ENCODE measurements at places on chromosomes 7 and 10.

- DNase-seq, result no peak
These were observed 1.2 kb downstream of the MARCHF5 start for GRCh38 chr10:92291921-92292845.

GRCh38 chr7:137846827-137847567 is at the start of gene DGKI:
Gene DGKI, minus strand, starts transcription at chr7:137846974.
- no peak for DNase-seq

DNA sequence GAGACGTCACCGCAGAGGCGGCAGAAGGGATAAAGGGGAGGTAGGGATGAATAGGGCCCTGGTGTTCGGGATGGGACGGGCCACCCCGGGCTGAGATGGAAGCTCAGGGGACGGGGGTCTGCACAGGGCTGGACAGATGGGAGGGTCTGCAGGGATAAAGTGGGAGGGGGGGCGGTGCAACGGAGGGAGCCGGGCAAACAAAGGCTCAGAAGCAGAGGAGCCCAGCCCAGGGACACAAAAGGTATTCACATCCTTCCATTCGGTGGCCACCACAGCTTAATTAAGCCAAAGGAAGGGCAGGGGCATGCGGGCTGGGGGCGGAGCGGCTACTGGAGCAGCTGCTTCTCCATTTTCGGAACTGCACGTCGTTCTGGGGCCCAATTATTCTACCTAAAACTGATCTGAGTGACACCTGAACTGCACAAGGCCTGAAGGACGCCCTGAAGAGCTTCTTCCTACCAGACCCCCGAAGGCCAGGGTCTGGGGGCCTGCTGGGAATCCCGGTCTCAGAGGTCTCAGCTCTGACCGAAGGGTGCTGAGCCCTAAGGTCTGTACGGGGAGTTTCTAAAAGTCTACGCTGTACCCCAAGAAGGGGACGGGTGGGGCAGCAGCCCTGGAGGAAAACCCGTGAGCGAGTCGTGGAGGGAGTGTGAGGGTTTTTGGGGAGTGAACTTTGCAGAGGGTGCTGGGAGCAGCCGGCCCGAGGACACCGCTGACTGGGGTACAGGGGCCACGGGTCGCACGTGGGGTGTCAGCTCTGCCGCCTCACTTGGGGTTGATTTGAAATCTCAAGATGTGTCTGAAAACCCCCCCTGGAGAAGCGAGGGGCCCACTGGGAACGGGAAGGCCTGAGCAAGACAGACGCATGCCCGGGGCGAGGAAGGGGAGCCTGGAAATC is 334.8 kb downstream of the DNAJB6 start:
- no peak for DNase-seq

DNA sequence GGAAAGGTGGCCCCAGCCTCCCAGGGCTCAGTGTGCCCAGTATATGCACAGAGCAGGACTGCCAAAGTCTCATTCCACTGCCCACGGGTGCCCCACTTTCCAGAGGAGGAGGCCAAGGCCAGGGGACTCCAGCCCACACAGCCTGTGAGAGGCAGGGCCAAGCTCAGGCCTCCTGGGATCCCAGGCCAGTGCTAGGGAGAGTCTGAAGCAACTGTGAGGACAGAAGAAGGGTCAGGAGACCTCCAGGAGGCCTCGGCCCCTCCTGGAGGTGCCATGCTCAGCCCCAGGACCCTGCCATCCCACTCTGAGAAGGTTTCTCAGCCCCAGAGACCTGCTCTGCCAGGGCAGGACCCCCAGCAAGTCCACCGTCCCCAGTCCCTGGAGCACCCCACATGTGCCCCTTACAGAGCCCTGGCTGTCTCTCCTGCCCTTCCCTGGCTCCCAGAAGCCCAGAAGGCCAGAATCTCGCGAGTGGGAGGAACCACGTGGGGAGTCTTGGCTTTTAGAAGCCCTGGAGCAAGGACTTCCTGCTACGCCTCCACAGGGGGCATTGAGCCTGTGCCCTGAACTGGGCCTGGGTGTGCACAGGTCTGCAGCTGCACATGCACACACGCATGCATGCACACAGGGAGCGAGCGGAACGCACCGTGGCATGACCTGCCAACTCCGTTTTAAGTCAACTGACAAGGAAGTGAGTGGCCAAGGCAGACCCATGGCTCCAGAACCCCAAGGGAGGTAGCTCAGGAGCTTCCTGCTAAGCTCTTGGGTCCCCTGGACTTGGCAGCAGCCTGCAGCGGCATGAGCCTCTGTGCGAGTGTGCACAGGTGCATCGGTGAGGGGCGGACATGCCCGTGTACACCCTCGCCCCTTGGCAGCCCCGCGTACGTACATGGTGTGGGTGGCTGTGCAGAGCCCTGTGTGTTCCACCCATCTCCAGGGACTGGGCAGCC is 33.6 kb downstream of the ZCCHC24 start:
- DNase-seq, result no peak

DNA sequence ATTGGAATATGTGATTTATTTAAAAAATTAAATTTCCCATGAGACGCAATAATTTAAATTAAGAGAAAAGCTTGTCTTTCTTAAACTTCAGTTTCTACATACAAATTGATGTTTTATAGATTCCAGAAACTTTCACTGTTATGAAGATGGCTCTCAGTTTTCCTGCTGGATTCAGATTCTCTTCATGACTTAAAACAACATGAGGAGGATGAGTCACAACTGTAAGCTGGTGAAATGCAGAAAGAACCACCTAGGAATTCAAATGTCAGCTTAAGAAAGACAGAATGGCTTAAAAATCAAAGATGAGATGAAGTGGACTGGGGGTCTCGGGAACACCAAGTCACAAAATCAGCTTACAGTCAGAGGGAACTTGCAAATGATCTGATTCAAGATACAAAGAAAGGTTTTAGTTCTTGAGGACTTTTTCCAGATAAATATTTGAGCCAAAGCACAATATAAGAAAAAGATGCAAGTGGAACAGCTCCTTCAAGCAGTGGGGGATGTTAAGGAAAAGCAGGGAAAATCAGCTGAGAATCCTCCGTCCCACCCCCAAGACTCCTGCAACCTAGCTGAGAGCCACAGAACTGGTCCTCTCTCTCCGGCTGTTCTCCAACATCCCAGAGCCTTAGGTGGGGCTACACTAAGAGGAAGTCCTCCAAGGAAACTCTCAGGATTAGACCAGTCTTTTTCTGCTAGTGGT is 279.8 kb downstream of the KCNMA1 start:
- no peak for DNase-seq

Measured in stimulated activated CD4-positive, alpha-beta T cell treated with anti-CD3 and anti-CD28 coated beads, Interleukin-1b, Interleukin-23, amount 100 ng/mL, for 1 hour (primary cell).